Breast epithelium (tissue), 4 donors: ENCODE measurements at places on chromosomes 12 and 14.

GRCh38 chr14:36979863-36980262, 192.5 kb downstream of the SLC25A21 start:
- no peak for DNase-seq

- DNase-seq = no peak
Observed at GRCh38 chr12:27672643-27673042, 23.6 kb upstream of the REP15 start.

GRCh38 chr12:89225808-89226411, 126.4 kb downstream of the DUSP6 start:
- no peak for DNase-seq

GRCh38 chr14:61300754-61301153, 19.6 kb upstream of the TMEM30B start:
- no peak for DNase-seq

DNA sequence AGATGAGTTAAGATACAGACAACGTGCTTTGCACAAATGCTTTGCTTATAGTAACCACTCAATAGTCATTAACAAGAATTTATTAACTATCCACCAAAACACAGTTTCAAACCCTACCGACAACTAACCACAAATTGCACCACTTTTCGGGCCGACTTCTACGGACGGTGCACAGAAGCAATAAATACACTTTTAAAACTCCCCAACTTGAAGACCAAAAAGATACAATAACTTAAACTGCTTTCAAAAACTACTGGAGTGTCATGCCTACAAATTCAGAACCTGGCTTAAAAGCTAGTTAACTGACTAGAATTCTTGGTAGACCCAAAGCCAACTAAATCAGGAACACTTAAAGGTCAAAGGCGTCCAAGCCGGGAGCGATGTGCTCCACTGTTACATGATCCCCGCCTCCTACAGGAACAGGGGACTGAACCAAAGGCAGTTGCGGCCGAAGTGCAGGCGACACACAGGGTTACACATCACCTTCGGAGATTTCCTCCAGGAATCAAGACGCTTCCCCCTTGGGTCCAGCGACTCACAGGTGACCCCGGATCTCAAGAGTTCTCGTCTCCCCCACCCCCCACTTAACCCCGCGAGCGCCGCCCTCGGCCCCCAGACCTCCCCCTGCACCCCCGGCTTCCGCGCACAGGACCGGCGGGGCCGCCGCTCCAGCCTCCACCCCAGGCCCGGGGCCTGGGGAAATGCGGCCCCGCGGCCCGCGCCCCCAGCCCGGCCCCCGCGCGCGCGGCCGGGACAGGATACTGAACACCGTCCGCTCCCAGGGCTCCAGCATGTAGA, 507 bp downstream of the SPTSSA start:
- DNase-seq = peak; percentile 43

DNA sequence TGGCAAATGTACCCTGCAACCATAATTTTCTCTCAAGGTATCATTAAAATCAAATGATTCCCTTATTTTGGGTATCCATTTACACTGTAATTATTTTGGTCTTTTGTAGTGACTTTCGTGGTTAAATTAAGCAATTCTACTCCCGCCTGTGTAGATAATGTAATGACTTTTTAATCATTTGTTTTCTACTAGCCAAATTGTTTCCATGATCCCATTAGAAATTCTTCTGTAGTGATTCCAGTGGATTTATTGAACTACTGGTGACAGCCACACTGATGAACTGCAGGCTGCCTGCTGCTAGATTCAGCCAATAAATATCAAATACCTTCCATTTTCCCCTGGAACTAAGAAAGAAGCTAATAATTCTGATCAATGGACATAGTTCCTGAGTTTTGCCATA, 96.0 kb downstream of the WIF1 start:
- no peak for DNase-seq

DNA sequence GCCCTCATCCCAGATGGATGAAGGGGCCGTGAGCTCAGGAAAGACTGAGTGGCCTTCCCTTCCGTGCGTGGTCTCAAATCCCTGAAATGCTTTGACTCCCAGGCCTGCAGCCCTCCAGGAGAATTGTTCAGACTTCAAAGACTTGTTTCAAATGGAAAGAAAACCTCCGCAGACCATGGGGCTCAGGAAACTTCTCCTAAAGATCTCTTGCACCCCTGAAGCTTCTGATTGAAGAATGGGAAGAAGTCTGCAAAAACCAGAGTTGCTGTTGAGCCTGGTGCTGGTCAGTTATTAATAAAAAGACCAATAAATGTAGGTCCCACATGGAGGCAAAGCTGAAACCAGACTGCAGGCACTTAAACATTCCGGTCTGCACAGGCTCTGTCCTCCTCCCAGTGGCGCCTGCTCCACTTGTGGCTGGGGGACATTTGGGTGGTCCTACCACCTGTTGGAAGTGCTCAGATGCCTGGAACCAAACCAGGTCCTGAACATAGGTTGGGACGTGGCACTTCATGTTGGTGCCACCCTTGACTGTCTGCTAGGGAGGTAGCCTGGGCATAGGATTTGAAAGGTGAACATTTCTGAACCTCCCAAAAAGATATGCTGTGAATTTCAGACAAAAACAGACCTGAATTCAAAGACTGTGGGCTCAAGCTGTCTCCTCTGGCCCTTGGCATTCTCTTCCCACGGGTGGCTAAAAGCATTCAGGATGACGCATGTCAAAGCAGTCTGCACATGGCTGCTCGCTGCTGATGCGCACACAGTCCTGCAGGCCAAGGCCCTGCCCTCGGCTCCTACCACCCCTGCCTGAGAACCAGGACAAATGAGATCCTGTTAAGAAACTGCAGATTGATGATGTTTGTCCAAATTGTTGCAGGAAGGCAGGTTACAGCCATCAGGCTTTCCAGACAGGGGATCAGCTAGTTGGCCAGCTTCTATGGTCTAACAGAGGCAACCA, 36.2 kb upstream of the MEG3 start:
- DNase-seq = no peak

GRCh38 chr12:84135586-84136279, 776.9 kb downstream of the SLC6A15 start:
- no peak for DNase-seq

- no peak for DNase-seq
Observed at GRCh38 chr12:79155683-79156082, 291.1 kb downstream of the SYT1 start.

- no peak for DNase-seq
Observed at GRCh38 chr12:46389031-46389616, 16.6 kb upstream of the SLC38A2 start.

DNA sequence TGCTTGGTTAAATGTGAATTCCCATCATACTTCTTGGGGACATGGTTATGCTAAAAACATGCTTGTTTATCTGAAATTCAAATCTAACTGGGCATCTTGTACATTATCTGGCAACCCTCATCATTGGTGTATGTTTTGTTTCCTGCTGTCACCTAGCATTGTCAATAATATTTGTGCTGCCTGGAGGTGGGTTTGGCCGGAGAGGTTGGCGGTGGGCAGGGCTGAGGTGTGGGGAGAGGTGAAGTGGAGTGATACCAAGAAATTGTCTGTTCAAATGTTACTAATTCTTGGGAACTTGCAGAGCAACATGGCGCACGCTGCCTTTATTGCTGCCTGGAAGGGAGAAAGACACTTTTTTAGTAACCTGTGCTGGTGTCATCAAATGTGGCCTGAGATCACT, 280.5 kb downstream of the VRK1 start:
- no peak for DNase-seq

GRCh38 chr12:7769999-7770398, 5.0 kb downstream of the NANOGNB start:
- DNase-seq = no peak

DNA sequence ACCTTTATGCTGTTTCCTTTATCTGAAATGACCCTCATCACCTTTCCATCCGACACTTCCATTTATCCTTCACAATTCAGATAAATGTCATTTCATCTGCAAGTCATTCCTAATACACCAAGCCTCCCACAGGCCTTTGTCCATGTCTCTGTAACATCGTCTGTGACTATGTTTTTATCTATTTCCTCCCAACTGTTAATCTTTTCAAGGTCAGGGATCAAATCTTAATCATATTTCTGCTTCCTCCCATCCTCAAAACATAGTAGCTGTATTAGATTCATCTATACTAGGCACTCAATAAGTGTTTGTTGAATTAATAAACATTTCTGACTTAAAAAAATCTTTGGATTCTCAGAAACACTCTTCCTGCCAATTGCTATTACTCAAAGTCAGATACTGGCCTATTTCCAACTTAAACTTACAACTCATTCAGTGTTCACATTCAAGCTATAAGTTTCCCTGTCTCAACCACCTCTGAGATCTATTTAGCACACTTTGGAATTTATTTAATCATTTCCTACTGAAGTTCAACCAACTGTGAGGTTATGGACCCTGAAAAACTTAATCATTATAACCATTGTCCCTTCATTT, 100.2 kb upstream of the ALX1 start:
- DNase-seq = no peak

- DNase-seq = no peak
Observed at GRCh38 chr12:54958048-54958658, 26.4 kb downstream of the TESPA1 start.

GRCh38 chr14:78767436-78767835, 597.3 kb downstream of the NRXN3 start:
- no peak for DNase-seq

GRCh38 chr12:26153421-26154154, 28.8 kb upstream of the BHLHE41 start:
- DNase-seq = no peak

DNA sequence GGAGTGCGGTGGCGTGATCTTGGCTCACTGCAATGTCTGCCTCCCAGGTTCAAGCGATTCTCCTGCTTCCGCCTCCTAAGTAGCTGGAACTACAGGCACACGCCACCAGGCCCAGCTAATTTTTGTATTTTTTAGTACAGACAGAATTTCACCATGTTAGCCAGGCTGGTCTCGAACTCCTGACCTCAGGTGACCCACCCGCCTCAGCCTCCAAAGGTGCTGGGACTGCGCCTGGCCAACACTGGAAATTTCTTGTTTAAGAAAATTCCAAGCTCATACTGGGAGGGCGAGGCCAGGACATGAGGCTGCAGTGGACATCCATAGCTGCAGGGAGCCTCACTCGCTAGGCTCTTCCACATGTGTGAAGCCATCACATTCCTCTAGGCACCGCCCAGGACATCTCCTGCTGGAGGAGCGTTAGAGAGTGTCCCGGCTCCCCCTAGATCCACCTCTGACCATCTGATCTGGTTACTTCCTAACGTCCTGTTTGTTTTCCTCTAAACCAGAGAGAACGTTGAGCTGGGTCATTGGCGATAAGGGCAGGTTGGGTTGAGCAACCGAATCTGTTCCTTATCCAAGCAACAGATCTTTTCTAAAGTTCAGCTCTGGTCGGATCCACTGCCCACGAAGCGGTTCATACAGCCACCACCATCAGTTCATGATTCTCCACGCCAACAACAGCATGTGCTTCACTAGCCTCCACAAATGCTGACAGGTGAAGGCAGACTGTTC, 108.2 kb upstream of the MED13L start:
- no peak for DNase-seq

DNA sequence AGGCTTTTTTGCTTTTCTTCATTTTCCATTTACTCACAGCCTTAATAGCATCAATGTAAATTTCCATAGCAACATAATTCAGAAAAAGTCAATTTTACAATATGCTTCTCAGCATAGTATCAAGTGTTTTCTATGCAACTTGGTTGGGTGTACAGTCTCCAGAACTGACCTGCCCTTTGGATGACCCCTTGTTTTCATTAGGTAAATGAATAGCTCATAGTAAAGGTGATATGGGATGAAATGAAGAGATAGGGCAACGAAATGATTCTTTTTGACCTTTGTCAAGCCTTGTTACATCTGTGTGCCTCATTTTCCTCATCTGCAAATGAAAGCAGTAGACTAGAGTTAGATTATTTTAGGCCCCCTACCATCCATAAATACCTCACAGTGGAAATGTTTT, 1081.0 kb downstream of the TMTC2 start:
- DNase-seq = no peak

GRCh38 chr12:46660719-46661109, 165.1 kb downstream of the SLC38A4 start:
- DNase-seq = no peak

DNA sequence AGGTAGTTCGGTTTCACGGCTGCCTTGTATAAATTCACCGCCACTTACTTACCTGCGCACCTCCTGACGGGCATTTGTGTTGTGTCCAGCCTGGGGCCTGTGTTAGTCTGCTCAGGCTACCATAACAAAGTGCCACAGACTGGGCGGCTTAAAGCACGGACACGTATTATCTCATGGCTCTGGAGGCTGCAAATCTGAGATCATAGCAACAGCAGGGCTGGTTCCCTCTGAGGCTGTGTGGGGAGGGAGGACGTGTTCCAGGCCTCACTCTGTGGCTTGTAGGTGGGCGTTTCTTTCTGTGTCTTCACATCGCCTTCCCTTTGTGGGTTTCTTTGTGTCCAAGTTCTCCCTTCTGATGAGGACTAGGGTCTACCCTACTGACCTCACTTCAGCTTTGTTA, 93.5 kb upstream of the FZD10 start:
- DNase-seq = no peak

DNA sequence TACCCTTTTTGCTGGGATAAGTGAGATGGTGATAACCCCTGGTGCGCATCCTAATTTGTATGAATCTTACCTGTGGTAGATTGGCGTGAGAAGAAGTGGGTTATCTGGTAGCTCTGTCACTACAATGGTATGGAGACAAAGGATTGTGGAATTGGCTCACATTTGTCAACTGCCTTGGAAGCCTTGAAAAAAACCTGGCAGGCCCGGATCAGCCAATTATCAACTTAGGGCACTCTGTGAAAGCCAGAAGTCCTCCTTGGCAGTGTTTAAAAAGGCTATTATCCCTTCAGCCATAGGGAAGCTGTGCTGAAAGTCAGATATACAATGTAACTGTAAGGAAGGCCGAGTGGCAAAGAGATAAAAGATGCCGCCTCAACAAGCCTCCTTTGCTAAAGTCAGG, 56.5 kb downstream of the WASHC3 start:
- no peak for DNase-seq

- peak; percentile 64 for DNase-seq
Observed at GRCh38 chr14:61477712-61478462, 156.5 kb downstream of the PRKCH start.

- DNase-seq = no peak
Observed at GRCh38 chr12:32450363-32450762, 51.0 kb downstream of the FGD4 start.

DNA sequence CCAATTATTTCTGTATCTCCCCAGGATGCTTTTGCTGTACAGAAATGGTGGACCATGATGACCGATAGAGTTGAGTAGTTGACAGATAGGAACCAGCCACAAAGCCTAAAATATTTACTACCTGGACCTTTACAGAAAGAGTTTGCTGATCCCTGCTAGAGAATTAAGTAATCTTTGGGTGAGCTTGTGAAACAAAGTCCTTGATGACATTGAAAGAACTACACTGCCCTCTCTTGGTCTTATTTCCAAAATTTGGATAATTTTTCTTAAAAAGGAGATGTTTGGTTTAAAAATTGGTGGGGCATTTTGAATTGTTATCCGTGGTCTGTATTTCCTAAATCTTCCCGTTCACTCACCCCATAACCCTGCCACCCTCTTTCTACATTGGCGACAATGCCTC, 13.7 kb upstream of the TCTN1 start:
- no peak for DNase-seq

GRCh38 chr14:29789475-29789874, 138.2 kb downstream of the PRKD1 start:
- no peak for DNase-seq

GRCh38 chr12:20507711-20508110, 139.4 kb downstream of the PDE3A start:
- DNase-seq = no peak
